ENCODE measurements at places on chromosomes 2 and 18.

- DNase-seq = no peak
Measured at GRCh38 chr2:144922519-144922918, 402.6 kb upstream of the ZEB2 start.

- no peak for DNase-seq
Measured at GRCh38 chr2:46801731-46802664, 113.6 kb downstream of the MCFD2 start.

GRCh38 chr2:23269747-23270146, 115.2 kb upstream of the KLHL29 start:
- no peak for DNase-seq

GRCh38 chr18:47883771-47884413, 46.6 kb downstream of the SMAD2 start:
- DNase-seq = peak; percentile 17

DNA sequence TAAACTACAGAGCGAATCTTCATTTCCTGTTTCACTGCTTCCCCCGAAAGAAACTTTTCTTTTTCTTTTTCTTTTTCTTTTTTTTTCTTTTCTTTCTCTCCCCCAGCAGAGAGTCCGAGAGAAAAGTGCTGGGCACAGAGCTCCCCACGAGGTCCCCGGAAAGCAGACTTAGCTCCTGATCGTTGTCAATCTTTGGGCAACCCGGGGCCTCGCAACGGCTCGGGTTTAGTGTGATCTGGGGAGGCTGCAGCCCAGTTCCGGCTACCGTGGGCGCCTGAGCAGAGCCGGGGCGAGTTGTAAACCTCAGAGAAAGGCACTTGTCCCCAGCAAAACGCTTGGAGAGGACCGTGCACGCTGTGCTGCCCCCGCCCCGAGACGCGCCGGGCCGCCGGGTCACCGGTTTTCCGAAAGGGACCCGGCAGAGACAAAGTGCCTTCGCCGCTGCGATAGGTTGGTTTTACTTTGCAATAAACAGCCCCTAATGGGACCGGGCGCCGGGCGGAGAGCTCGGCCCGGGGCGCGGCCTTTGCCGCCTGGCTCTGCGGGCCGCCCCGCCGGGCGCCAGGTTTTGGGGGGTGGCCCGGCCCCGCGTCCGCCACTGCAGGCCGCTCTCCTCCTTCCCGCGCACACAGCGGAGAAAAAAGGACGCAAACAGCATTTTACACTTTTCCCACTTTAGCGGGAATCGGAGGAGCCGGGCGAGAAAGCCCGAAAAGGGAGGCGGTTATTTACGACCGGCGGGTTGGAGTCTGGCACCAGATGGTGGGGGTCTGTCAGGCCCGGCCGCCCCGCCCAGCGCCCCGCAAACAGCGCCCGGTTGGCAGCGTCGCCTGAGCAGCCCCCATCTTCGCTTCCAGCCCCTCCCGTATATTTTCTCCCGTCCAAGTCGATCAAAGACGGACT, 136.0 kb downstream of the INSIG2 start:
- DNase-seq = no peak

DNA sequence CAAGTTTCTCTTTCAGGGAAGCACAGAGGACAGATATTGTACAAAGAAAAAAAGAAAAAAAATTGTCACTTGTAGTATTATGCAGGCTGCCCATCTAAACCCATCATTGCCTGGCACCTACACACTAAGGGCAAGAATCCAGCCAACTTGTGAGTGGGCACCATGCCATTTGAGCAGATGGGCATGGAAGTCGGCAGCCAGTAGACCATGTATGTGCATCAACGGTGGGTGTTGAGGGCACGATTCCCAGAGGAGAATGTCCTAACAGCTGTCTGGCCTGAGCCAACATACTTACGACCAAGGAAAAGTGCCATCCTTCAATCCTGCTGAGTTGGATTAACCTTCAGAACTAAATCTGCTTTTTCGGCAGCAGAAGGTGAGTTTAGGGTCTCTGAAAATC, 63.9 kb downstream of the ARHGAP15 start:
- no peak for DNase-seq

DNA sequence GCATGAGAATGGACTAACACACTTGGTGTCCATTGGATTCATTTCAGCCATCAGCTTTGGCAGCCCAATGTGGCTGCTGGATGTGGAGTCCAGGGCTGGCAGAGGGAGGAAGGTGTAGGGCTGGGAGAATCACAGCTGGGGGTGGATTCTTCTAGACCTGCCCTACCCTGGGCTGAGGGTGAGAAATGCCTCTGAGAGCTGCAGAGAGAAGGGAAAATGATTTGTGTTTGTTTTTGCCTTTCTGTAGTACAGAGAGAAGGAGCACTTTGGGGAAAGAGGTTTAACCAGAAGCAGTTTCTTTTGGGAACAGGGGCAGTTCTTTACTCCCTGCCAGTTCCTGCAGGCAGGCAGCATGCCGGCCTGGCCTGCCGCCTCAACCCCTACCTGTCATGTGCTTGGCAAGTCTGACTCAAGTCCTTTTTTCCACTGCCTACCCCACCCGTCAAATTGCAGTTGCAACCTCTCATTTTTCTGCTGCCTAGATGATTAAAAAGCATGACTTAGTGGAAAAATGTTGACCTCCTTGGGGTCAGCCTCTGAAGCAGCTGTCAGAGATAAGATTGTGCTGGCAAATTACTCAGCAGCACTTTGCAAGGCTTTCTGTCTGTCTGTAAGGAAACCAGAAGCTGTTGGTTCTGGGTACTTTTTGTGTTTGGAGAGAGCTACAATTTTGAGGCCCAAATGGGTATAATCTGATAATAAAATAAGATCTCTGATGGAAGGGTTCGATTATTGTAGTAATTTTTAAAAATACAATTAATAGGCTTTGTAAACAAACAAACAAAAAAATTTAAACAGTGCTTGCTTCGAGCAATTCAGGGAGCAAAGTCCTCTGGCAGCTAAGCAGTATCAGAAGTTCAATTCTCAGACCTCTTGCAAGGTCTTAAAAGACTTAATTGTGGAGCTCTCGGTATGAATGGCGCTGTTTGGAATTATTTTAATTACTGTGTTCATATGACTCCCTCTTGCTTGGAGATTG, 21.7 kb downstream of the LBH start:
- DNase-seq = peak; percentile 66

DNA sequence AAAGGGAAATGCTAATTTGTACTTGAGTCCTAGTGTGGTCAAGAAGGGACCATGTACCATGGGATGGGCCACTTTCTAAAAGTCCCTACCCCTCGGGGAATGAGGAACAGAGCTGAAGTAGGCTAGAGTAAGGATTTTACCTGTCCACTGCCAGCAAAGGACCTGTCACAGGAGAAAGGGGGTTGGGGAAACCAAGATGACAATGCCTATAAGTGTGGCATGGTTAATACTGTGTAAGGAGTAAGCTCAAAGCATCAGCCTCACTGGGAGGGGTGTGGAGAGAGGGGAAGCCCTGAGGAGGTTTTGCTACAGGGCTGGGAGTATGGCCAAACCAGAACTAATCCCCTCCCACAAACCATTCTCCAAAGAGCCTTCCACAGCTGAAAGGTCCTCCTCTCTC, 15.8 kb downstream of the GKN2 start:
- DNase-seq = no peak

DNA sequence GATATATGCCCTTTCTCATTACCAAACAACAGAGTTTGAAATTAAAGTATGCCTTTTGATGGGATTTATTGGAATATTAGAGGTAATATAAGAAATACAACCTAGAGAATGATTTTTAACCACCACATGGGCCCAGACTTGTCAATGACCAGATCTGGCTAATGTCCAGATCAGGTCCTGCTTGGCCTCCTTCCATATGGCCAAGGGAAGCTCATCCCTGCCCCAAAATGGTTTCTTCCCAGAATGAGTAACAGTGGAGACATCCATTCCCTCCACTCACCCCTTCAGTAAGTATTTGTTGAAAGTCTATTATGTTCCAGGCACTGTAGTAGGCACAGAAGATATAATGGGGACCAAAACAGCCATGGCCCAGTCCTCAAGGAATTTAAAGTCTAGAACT, 54.9 kb downstream of the ANTXR1 start:
- DNase-seq = no peak

- no peak for DNase-seq
Measured at GRCh38 chr18:9846162-9846925, 39.4 kb upstream of the TXNDC2 start.

DNA sequence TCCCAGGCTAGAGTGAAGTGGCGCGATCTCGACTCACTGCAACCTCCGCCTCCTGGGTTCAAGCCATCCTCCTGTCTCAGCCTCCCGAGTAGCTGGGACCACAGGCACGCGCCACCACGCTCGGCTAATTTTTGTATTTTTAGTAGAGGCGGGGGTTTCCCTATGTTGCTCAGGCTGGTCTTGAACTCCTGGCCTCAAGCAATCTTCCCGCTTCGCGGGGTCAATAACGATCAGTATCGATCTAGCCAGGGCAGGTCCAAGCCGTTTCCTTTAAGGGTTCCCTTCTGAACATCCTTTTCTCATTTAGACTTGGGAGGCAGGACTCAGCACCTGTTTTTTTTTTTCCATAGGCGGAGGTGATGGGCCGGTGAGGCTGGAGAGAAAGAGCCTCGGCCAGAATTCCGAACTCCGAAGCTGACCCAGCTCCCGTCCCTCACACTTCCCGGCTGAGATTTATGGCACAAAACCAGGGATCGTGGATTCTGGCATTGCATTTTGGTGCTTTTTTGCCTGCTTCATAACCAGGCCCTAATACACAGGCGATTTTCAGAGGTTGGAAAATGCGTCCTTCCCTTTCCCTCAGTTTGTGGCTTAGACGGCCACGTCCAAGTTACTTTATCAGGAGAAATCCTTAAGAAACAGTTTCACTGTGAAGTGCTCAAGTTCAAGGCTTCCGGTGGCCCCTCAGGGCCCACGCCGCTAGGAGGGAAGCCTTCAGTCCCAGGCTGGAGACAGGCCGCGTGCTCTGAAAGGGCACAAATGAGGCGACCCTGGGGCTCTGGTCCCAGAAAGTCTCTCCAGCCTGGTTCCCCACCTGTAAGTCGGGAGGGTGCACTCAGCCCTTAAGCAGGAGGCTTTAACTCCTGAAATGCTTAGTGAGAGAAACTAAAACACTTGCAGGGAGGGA, 998 bp upstream of the SLC66A3 start:
- DNase-seq = no peak

DNA sequence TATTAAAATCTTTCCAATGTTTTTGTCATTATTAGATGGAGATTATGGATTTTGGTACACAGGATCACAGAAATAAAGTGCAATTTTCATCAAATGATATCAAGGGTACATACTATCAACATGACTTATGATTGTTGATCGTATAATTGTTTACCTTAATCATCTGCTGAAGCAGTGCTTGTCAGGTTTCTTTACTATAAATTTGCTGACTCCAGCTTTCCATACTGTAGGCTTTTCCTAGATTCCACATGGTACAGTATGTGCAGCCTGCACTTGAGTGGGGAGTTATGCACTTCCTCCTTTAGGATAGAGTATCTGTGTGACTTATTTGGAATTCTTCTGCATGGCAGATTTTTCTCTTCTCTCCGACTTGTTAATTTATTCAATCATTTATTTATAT, 187.6 kb upstream of the DPP10 start:
- DNase-seq = no peak

DNA sequence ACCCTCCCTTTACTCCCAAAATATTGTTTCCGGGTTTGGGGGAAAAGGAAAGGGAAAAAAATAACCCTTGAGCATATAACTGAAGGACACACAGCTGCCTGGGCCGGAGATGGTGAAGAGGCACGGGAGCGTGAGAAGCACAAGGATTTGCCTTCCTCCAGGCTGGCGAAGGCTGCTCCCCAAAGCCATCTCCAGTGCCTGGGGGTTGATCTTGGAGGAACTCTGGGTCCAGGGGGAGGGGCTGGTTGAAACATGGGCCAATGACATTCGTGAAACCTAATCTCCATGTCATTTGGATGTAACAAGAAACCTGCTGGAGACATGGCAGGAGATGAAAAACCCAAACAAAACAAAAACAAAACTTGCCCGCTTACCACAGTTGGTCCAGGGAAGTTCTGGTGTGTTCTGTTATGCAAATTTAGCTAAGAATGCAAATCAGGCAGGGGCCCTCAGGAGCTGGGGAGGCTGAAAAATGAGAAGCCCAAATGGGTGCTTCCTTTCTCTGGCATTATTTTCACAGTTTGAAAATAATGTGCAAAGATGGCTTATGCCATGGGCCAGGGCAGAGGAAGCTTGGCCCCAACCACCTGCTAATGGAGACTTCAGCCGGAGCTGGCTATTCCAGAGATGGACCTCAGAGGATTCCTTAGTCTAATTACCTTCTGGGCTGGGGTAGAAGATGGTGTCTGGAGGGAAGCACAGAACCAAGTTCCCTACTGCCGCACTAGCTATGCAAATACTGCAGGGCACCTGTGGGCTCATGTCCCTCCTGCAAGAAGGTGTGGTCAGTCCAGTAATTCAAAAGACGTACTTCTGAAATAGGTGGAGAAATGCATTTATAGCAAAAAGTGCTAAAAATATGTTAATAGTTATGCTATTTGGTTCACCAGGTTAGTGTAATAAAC, 180.9 kb downstream of the BCL2 start:
- no peak for DNase-seq

GRCh38 chr2:186977433-186978045, 128.6 kb upstream of the ZSWIM2 start:
- DNase-seq = no peak

DNA sequence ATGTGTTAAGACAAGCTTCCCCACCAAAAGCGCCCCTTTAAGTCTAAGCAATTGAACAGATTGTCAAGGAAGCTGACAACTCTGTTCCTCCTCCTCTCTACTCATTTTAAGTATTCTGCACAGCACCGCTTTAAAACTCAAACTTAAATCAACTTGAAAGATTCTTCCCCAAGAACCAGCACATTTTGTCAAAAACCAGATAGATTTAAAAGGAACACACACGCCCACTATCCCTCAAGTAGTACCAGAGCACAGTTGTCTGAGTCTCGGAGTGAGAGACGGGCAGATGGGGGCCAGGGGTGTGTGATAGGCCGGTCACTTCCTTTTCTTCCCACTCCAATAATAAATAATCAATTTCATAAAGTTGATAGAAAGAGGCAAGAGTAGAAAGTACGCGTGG, 67.7 kb upstream of the POU3F3 start:
- no peak for DNase-seq

- DNase-seq = no peak
Measured at GRCh38 chr2:37587817-37588216, 83.6 kb downstream of the CDC42EP3 start.

- no peak for DNase-seq
Measured at GRCh38 chr18:64132871-64133270, 16.0 kb downstream of the LINC00305 start.

- no peak for DNase-seq
Measured at GRCh38 chr2:81481994-81482368, 1177.4 kb upstream of the LRRTM1 start.

- DNase-seq = no peak
Measured at GRCh38 chr2:101827246-101827645, 129.7 kb downstream of the MAP4K4 start.

GRCh38 chr18:2002151-2002550, 569.2 kb downstream of the METTL4 start:
- no peak for DNase-seq

GRCh38 chr2:173271135-173271534, 83.5 kb upstream of the CDCA7 start:
- no peak for DNase-seq

- no peak for DNase-seq
Measured at GRCh38 chr2:64982311-64982857, 6.8 kb upstream of the SLC1A4 start.

GRCh38 chr2:112262876-112263275, 8.0 kb upstream of the ZC3H8 start:
- no peak for DNase-seq

GRCh38 chr2:220465700-220466099, 838.3 kb downstream of the SLC4A3 start:
- no peak for DNase-seq

GRCh38 chr2:223563462-223563861, 38.7 kb downstream of the SCG2 start:
- no peak for DNase-seq

GRCh38 chr2:36355151-36355889, at the start of gene CRIM1:
TSS of gene CRIM1 (plus strand) at chr2:36355778. CDS start at chr2:36356293, 515 bp downstream.
- DNase-seq = no peak

Measured in stimulated activated CD4-positive, alpha-beta T cell treated with anti-CD3 and anti-CD28 coated beads, Interleukin-15, amount 100 ng/mL, for 48 hours (primary cell).